ENCODE measurements at places on chromosomes 11 and 22.

- DNase-seq = no peak
Measured at GRCh38 chr22:45273452-45274075, 11.2 kb upstream of the UPK3A start.

DNA sequence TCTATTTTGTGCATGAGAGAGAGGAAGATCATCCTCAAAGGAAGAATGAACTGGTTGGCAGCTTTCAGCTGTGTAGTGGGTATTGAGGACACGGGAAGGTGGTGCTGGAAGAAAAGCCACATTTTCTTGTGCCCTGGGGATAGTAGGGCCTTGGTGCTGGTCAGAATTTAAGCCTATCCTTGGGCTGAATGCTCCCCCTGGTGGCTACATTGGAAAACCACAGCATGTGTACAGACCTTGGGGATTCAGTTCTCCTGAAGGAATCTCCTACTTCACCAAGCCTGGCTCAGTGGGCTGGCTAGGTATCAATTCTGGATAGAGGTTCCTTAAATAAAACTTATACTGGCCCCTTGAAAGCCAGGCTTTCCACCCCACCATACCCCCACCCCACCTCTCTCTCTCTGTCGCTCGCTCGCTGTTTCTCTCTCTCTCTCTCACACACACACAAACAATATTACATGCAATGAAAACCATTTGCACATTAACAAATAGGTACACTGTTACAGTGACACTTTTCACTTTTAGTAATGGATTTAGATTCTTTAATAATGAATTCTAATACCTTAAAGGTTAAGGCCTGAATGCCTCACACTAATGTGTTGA, 2.8 kb upstream of the OR51M1 start:
- peak; percentile 56 for DNase-seq

- DNase-seq = no peak
Measured at GRCh38 chr11:128725630-128726319, 31.9 kb downstream of the FLI1 start.

- no peak for DNase-seq
Measured at GRCh38 chr11:56910785-56911184, 77.9 kb upstream of the OR5AK2 start.

- peak; percentile 75 for DNase-seq
Measured at GRCh38 chr11:120546312-120547205, 35.0 kb downstream of the GRIK4 start.

DNA sequence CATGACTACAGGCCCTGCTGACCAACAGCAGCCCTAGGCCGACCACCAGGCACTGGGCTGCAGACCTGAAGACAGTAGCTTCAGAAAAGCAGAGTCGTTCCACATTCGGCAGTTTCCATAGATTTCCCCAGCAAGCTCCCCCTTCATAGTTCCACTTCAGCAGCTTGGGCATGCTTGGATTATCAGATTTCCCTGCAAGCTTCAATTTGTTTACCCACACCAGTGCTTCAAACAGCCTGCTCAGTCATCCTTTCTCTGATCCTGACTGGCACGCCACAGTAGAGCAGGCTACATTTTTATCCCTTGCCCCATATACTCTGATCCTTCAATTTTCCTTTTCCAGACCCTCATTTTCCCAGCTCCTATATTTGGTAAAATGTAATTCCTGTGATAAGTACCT, 51.1 kb upstream of the CFAP300 start:
- DNase-seq = no peak

DNA sequence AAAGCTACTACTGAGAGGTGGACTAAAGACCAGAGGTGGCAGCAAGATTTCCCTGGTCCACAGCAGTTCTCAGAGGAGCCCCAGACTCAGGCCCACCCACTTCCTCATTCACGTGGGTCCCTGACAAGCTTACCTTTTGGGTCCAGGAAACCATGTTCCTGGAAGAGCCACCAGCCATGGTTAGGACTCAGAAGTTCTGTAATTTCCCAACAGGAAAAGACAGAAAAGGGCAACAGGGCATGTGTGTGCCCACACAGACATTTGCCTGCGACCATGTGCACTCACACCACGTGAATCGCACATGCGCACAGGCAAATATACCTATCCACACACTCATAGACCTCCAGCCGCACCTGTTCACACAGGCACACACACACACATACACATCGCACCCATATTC, 42.9 kb downstream of the LRRC32 start:
- DNase-seq = no peak

GRCh38 chr22:45454275-45454674, 40.8 kb downstream of the RIBC2 start:
- no peak for DNase-seq

DNA sequence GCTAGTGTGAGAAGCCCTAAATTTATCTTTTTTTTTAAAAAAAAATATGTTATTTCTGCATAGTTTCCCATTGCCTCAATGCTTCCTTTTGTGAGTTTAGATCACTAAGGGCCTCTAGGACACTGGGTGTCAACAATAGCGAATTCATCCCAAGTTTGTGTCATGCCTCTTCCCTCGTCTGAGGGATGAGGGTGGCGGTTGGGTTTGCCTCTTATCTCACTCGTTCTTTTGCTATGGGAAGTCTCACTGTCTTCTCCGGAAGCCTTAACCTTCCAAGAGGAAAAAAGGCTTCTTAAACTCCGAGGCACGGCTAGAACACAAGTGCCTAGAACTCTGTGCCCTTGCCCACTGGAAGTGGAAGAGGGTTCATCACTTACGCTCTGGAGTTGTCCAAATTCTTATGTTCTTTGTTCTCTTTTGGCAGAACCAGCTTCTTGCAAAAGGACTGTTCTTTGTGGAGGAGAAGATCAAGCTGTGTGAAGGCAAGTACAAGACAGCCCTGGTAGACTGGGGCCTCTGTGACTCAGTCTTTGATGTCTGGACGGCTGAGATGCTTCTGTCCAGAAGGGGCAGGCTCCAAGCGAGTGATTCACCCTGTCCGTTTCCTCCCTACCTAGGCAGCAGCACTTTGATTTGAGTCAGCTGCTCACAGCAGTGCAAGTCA, 78.5 kb downstream of the TRAF6 start:
- no peak for DNase-seq

DNA sequence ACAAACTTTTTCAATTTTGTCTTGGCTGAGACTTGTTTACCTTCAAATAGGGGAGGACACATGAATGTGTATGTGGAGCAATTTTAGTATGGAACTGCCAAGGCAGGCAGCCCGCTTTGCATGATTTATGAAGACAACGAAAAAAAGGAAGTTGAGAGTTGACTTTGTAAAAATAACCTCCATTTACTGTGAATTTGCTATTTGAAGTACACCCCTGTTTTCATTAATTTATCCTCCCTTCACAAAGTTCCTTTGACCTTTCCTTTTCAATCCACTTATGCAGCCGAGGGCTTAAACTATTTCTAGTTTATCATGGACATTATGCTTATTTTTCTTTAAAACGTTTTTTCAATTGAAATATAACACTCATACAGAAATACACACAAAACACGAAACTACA, 369.6 kb upstream of the CADM1 start:
- no peak for DNase-seq

- DNase-seq = no peak
Measured at GRCh38 chr11:70849031-70849430, 403.3 kb downstream of the SHANK2 start.

GRCh38 chr11:14418801-14419417, 59.9 kb upstream of the RRAS2 start:
- no peak for DNase-seq

GRCh38 chr11:79160791-79161403, 279.9 kb downstream of the TENM4 start:
- DNase-seq = no peak

- no peak for DNase-seq
Measured at GRCh38 chr11:114625294-114625693, 29.7 kb upstream of the NXPE4 start.

- DNase-seq = no peak
Measured at GRCh38 chr11:95232666-95233065, 1.7 kb upstream of the SESN3 start.

- no peak for DNase-seq
Measured at GRCh38 chr11:132848336-132848735, 684.0 kb downstream of the OPCML start.

DNA sequence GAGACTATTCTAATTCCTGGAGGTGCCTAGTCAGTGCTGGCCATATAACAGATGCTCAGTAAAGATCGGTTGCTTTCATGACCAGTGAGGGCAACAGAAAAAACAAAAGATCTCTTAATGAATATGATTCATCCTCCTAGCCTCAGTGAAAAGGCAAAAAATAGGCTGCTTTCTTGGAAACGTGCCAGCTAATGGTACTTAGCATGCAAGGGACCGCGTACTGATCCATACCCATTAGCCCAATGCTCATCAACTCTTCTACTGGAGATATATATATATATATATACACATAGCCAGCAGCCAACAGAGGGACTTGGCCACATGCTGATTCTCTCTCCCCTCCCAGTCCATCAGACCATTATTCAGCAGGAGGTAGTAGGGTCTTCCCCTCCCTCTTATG, 320.4 kb downstream of the KIRREL3 start:
- no peak for DNase-seq

DNA sequence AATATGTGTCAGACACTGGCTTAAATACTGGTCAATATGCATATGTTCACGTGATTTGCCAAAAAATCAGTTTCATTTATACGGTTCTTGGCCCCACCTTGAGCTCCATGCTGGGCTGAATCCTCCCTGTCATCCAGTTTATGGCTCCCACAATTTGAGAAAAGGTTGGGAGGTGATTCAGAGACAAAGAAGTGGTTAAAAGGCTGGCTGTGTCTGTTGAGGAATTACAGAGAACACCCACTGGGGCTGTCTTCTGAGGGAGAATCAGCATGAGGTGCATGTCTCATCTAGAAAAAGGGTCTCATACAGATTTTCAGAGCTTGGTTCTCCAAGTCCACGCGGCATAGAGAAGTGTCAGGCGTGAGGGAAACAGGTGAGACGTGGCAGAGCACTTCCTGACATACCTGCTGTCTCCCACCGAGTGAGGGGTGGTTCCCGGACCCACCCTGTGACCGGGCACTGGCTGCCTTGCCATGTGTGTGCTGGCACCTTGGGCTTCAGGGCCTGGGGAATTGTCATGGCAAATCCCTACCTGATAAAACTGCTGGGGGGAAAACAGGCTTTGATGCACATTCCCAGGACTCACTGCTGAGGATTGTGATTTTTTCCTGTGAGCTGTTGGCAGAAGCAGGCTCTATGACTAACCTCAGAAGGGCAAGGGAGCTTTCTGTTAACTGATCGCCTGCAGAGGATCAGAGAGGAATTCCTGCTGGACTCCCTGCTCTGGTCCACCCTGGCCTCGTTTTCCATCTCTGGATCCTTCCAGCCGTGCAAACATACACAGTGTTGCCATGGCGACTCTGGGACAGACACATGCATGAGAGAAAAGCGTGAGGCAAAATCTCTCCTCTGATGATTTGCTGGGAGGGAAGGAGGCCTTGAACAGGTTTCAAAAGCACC, 223.6 kb downstream of the ADAMTS15 start:
- peak; percentile 66 for DNase-seq

- no peak for DNase-seq
Measured at GRCh38 chr11:27916541-27917100, 191.3 kb downstream of the KIF18A start.

DNA sequence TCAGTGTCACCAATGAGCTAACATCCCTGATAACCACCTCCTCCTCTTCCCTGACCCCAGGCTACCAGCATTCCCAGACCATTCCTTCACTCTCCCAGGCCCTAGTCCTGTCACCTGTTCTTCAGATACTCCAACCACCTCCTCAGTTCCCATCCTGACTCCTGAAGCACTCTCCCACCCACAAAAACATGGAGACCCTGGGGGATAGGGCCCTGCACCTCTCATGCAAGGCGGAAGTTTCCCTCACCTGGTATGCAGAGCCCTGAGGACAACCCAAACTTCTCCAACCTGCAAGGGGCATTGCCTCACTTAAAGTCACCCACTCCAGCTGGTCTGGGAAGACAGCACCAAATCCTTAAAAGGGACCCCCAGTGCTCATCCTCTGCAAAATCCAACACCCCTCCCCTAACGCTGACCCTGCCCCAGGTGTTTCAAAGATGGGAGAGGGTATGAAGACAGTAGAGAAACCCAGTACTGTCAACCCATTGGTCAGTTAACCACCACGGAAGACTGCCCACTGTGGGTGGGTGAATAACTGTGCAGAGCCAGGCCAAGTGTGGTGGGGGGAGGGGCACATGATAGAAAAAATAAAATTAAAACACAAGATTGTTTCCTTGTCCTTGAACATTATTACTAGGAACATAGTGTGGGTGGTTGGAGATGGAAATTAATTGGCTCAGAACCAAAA, 1.4 kb downstream of the TNKS1BP1 start:
- no peak for DNase-seq

DNA sequence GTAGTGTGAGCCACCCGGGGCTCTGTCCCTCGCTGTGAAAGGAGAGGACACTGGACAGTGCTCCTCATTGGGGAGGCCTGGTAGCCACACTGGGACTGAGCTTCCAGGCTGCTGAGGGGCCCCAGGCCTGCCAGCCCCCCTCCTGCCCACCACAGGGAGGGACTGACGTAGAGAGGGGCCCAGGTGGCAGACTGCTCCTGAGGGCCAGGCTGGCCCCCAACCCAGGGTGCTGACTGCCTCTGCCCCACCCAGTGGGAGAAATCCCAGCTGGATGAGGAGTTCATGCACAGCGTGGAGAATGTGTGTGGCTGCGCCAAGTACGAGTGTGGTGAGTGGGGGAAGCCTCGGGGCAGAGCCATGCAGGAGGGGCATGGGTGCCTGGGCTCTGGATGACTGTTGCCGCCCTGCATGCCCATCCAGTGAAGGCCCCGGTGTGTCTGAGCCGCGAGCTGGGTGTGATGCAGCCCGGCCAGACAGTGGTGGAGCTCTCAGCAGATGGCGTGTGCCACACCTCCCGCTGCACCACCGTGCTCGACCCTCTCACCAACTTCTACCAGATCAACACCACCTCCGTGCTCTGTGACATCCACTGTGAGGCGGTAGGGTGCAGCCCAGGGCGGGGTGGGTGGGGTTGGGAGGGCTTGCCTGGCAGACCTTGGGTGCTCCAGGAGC, 78.7 kb upstream of the MYOD1 start:
- DNase-seq = no peak

DNA sequence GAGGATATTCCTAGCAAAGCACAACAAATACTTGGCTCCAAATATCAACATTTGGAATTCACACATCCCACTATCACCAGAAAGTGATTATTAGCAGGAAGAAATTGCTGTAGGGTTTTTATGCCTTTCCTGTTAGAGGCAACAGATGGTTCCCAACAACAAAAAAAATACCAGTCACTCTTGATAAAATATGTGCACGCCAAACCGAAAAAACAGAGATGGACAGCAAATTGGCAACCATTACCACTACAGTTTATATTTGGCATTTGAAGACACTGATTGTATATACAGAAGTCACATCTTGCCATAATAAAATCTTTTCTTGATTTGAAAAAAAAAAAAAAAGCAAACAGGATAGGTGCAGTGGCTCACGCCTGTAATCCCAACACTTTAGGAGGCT, 78.2 kb downstream of the TMPRSS5 start:
- DNase-seq = no peak

DNA sequence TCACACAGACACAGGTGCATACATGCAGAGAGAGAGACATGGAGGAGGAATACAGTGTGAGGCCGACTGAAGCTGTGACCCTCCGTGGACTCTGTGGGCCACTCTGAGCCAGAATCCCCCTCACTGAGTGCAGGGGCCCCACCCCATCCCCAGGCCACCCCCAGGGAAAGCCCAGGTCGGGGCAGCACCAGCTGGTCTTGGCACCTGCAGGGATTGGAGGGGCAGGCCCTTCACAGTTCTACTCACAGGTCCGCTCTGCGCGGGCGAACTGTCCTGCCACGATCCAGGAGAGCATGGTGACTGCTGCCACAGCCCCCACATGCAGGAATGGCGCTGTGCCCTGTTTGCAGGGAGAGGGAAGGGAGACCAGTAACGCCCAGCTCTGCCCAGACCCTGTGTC, 16.3 kb upstream of the KLHL35 start:
- DNase-seq = no peak

Data from body of pancreas (tissue), 4 donors.